ENCODE measurements at places on chromosomes 11 and 22.

DNA sequence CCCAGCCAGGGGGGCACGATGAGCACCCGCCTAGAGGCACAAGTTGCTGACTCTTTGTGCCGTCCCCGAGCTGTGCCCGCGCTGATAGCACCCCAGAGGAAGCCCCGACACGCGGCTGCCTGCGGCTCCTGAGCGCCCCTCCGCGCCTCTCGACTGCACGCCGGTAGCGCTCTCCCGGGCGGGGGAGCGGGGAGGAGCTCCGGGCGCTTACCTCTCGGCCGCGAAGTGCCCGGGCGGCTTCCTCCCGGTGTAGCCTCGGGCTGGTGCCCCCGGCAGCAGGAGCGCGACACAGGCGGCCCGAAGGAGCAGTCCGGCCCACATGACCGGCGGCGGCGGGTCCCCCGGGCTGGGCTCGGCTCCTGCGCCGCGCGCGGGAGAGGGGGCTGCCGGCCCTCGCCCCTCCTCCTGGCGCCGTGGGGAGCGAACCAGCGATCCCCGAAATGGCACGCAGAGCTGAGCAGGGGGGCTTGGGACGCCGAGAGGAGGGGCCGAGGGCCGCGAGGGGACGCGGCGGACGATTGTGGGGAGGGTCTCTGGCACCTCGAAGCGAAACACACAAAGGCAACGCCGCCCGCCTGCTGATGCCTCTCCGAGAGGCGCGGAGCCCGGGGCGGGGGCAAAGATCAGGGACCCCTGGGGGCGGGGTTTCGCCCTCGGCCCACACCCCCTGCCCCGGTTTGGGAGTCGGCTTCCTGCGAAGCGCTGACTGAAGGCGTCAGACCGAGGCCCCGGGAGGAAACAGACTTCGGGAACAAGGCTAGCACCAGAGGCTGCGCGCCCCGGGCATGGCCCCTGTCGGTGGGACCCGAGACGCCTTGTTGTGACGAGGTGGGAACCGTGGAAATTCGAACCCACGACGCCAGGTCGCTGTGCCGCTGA, at the start of gene VWCE:
Gene VWCE (minus strand): TSS at position 600 of the 879 bp plus-strand sequence. CDS start 279 bp downstream, at position 321.
- no peak for DNase-seq

DNA sequence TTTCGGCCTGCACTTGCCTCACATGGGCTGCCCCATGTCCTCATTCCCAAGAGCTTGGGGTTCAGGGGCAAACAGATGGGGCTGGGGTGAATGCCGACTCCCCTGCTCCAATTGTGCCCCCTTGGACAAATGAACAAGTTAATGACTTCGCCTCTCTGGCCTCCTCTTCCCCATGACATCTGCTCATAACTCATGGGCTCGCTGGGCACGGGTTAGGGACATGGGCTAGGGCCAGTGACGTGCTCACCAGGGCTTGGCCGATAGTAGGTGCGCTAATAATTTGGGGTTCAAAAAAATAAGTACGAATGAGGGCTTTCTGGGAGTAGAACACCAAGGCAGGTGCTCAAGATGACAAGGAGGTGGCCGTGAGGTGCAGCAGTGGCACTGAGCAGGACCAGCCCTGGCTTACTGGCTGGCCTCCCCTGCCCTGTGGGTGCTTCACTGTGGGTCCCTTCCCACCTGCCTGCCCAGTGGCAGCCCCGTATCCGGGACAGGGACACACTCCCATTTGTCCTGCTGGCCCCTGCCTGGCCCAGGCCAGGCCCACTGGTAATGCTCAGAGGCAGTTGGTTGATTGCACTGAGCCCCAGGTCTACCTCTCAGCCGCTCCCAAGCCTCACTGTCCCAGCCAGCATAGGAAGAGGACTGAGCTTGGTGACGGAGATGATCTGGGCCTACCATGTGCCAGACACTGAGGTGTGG, 12.3 kb downstream of the CBX6 start:
- DNase-seq: no peak

GRCh38 chr11:104118105-104118744, 45.7 kb downstream of the PDGFD start:
- DNase-seq: no peak

- DNase-seq: no peak
Observed at GRCh38 chr22:47564158-47564450, 801.7 kb downstream of the TBC1D22A start.

GRCh38 chr11:108037211-108037610, 28.5 kb downstream of the CUL5 start:
- DNase-seq: no peak

GRCh38 chr22:21599053-21599893, 30.5 kb downstream of the YDJC start:
- DNase-seq: no peak

GRCh38 chr22:27866135-27867084, 52.6 kb downstream of the PITPNB start:
- no peak for DNase-seq

DNA sequence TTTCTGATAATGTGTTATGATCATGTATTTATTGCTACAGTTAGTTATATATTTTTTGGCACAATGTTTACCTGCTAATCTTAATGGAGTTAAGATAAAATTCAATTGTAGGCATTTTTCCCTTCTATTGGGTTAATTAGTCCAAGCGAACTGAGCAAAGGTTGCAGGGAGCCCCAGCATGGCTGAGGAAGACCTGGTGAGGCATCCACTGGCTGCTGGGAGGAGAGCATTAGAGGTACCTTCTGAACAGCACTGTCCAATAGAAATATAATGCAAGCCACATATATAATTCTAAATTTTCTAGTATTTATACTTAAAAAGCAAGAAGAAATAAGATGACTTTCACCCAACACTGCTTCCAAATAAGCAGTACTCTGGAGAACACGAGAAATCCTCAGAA, 689 bp upstream of the TMEM126A start:
- DNase-seq: no peak

DNA sequence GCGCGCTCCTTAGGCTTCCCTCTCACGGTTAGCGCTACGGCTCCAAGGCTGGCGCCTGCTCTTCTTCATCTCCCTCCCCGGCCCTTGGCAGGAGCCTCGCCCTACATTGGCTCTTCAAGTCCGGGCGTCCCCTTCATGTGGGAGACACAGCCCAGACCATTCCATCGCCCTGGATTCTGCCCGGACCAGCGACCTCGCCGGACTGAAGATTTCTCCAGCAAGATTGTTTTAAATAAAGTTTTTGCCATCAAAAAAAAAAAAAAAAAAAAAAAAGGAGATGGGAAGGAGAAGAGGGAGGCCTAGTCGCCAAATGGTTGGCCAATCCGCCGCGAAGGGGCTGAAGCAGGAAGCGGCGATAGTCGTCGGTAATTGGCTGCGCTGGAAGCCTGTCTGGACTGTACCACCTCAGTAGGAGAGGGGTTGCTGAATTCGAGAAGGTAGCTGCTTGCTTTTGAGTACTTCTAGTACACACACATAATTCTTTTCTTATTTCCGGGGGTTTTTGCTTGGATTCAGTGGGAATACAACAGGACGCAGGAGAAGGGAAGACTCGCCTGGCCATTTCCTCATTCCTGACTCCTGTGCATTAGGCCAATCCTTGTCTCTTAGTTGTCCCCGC, 688 bp upstream of the ZDHHC5 start:
- peak; percentile 10 for DNase-seq

DNA sequence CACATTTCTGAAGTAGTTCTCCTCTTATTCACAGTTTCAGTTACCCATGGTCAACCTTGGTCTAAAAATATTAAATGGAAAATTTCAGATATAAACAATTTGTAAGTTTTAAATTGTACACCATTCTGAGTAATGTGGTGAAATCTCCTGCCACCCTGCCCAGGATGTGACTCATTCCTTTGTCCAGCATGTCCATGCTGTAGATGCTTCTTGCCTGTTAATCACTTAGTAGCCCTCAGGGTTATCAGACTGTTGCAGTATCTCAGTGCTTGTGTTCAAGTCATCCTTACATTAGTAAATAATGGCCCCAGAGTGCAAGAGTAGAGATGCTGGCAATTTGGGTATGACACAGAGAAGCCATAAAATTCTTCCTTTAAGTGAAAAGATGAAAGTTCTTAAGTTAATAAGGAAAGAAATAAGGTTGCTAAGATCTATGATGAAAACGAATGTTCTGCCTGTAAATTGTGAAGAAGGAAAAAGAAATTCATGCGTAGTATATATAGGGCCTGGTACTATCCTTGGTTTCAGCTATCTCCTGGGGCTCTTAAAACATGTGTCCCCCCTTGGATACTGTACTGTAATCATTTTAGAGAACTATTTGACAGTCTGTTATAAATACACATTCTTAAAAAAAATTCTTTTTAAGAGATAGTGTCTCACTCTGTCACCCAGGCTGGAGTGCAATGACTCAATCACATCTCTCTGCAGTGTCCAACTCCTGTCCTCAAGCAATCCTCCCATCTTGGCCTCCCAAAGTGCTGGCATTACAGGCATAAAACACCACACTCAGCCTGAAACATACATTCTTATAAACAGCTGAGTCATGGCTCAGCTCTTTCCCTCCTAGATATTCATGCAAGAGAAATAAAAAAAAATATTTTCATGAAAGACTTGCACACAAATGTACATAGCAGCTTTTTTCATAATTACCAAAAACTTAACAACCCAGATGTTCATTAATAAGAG, 31.3 kb downstream of the MTNR1B start:
- DNase-seq: no peak

GRCh38 chr11:2104524-2105440, 34.4 kb downstream of the IGF2 start:
- DNase-seq: no peak

DNA sequence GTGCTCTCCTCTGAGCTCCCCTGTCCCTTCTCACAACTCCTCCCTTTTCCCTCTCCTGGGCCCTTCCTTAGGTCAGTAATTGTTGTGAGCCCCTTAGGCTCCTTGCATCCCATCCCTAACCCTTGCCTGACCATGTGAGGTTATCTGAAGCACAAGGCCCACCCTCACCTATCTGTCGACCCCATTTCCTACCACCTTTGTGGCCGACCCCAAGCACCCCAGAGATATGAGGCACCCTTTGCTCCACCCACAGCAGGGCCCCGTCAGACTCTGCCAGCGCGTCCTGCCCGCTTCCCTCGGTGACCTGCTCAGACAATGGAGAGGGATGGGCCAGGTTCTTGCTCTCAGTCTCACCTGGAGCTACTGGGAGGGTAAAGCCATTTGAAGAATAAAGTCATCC, 1.3 kb downstream of the GNG3 start:
- no peak for DNase-seq

DNA sequence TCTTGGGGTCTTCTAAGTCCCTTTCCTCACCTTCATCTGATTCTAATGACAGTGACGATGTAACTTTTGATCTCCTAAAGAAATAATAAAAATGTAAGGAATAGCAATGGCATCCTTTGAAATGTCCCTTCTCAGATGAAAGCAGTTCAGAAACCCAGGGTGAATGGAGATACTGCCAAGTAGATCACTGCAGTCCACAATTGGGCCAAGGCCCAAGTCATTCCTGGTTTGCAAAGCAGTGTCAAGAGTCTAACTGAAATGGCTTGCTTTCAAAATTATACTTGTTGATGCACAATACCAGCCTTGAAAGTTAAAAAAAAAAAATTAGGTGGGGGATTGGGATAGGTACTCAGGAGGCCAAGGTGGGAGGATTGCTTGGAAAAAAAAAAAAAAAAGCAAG, 20.4 kb downstream of the ASCC2 start:
- no peak for DNase-seq

- no peak for DNase-seq
Observed at GRCh38 chr11:73189315-73189714, 28.8 kb upstream of the P2RY2 start.

- no peak for DNase-seq
Observed at GRCh38 chr11:336659-337198, 16.1 kb upstream of the IFITM3 start.

DNA sequence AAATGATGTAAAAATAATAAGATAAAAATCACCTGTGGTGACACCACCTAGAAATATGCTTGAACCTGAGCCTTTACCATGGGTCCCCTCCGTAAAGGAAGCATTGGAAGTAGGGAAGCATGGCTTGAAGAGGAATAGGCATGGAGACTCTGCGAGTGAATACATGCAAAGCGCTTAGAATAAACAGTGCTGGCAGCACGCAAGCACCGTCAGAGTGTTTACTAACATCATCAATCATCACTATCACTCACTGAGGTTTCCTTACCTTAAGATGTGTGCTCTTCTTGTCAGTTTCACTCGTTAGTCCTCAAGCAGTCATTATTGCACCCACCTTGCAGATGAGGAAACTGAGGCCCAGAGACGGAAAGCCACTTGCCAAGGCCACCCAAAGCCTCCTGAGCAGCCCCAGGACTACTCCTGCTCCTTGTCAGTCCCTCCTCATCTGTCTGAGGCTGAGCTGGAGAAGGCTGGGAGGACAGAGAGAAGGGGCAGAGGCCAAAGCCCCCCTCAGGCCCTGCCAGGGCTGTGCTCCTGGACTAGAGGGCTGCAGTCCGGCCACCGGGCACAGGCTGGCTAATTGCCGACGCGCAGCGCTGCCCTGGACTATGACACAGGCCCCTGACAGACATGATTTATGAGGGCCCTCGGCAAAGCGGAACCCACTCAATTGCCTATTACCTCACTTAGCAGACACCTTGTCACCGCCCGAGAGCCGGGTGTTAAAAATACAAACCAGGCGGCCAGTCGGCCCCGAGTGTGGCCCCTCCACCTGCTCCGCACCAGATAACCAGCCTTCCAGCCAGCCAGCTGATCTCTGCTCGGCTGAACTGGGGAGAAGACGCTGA, 168.9 kb downstream of the MN1 start:
- DNase-seq: no peak

- DNase-seq: no peak
Observed at GRCh38 chr22:48843640-48844039, 984.0 kb downstream of the BRD1 start.

DNA sequence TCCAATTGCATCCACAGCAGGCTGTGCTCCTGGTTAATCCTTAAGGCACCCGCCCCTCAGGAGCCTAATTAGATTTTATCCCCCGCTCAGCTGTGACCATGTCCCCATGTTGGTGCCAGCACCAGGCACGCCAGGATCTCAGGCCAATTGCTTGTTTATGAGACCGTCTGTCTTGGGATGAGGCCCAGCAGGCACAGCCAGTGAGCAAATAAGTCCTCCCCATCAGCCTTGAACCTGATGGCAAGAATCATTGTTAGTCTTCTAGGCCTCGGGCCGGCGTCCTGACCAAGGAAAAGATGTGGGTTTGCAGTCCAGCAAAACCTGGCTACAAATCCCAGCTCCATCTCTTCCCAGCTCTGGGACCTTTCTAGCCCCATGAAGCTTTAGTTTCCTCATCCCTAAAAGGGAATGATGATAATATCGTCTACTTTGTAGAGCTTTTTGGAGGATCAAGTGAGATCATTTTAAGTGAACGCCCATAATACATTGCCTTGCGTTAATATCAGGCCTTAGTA, 57.3 kb downstream of the TP53I11 start:
- no peak for DNase-seq

DNA sequence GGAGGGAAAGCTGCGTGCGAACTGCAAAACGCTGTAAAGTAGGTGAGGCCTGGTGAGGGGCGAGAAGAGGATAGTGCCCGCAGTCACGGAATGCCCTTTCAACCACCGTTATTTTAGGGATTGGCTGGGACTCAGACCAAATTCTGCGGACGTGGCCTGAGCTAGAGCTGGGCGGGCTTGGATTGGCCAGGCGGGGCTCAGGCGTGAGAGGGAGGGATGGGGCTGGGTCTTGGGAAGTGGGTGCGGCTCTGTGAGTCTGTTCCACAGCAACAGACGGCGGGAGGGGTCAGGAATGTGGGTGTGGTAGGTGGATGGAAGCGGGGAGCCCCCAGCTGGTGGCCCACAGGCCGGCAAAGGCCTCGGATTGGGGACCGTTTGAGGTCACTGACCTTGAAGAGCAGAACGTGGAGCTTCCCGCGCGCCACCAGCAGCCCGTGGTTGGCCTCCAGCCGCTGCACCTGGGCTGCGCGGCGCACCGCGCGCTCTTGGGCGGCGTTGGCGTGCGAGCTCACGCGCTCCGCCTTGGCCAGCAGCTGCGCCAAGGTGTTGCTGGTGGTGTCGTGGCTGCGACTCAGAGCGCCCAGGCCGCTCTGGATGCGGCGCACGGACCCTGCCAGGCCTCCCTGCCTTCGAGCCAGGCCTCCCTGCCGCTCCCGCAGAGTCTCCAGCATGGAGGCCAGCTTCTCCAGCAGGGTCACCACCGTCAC, 444 bp downstream of the CAVIN3 start:
- peak; percentile 13 for DNase-seq

All from cortex of kidney (tissue), 1 donor.